ENCODE measurements at places on chromosomes 5 and 9.

DNA sequence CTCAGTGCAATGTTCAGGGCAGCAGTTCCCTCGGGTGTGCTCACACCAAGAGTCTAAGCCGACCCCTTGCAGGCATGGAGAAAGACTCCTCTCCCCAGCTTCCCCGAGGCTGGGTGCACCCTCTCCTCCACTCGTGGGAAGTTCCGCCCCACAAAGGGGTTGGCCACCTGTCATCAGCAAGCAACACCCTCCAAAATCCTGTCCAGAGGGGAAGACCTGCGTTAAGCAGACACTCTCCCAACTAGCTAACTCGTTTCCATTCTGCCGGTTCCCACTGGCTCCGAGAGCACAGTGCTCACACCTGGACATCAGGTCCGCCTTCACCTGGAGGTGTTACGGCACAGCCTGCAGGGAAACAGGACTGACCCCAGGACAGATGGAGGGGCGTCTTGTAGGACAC, 117.9 kb upstream of the IRX4 start:
- DNase-seq, result no peak

- peak; percentile 14 for DNase-seq
These were observed 95.8 kb upstream of the DAP start for GRCh38 chr5:10856683-10857337.

DNA sequence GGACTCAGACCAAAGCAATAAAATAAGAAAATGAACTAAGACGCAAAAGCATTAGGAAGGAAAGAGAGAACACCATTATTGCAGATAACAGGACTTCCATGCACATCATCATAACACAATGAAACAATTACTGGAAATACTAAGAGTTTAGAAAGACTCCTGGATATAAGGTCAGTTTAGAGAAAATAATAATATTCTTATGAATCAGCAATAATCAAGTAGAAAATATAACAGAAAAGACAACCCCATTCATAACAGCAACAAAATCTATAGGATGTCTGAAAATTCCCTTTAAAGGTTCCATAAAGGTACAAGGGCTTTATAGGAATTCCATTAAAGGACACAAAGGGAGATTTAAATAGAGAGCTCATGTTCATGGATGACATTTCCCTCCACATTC, 73.0 kb downstream of the SPTLC1 start:
- DNase-seq, result no peak

- DNase-seq, result no peak
These were observed 207.9 kb downstream of the CNTLN start for GRCh38 chr9:17342696-17343095.

DNA sequence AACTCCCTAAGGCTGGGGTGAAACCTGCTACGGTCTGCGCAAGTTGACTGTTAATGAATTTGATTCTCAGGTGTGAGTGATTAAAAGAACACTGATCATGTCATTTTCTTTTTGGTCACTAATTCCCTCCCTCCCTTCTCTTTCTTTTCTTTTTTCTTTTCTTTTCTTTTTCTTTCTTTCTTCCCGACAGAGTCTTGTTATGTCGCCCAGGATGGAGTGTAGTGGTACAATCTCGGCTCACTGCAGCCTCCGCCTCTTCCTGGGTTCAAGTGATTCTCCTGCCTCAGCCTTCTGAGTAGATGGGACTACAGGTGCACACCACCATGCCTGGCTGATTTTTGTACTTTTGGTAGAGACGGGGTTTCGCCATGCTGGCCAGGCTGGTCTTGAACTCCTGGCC, 2.6 kb downstream of the ANXA1 start:
- no peak for DNase-seq

GRCh38 chr5:61290791-61291210, 41.3 kb upstream of the ZSWIM6 start:
- DNase-seq, result no peak

GRCh38 chr5:146548781-146549449, 32.9 kb upstream of the GPR151 start:
- no peak for DNase-seq

GRCh38 chr5:122816756-122817155, 28.7 kb upstream of the SNX24 start:
- no peak for DNase-seq

GRCh38 chr9:104263942-104264341, 169.8 kb downstream of the SMC2 start:
- no peak for DNase-seq

GRCh38 chr5:181189363-181189961, 15.5 kb downstream of the TRIM7 start:
- DNase-seq, result no peak

- DNase-seq, result peak; percentile 84
These were observed 7.3 kb downstream of the CDC14B start for GRCh38 chr9:96612105-96612965.

DNA sequence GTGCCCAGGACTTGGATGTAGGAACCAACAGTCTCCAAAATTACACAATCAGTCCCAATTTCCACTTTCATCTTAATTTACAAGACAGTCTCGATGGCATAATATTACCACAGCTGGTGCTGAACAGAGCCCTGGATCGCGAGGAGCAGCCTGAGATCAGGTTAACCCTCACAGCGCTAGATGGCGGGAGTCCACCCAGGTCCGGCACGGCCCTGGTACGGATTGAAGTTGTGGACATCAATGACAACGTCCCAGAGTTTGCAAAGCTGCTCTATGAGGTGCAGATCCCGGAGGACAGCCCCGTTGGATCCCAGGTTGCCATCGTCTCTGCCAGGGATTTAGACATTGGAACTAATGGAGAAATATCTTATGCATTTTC, 837 bp downstream of the PCDHB2 start:
- no peak for DNase-seq

GRCh38 chr5:168332042-168332441, 40.6 kb downstream of the WWC1 start:
- no peak for DNase-seq

DNA sequence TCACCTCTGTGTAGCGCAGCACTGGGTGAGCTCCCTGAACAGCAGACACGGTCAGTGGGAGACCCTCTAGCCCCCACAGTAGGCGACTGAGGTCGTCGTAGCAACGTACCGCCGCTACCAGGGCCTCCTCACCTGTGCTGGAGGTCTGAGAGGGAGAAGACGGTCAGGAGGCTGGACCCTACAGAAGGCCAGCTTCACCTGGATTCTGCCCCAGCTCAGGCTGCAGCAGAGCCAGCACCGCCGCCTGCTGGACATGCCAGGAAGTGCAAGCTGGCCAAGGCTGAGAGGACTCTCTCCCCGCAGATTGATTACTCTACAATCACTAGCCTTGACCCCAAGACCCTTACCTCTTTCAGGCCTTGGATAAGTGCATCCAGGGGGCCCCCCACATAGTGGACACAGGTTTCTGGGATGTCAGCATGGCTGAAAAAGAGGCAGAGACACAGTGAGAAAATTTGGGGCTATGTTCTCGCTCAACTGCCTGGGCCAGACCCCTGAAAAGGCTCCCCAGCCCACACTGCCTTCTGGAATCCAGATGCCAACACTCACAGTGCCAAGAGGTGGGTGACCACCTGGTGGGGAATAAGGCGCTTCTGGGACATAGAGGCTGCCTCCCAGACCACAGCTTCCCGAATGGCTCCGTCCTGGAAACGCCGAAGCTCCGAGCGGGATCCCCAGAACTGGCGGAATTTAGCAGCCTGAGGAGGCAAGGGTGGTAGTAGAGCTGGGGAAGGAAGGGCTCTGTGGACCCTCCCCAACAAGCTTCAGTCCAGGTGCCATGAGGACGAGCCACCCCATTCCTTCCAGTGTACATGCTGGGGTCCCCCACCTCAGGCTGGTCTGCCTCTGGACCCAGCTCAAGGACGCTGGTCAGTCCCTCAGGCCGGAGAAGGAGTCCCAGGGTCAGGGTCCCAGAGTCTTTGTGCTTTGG, 6.9 kb downstream of the NOL6 start:
- DNase-seq, result peak; percentile 26

DNA sequence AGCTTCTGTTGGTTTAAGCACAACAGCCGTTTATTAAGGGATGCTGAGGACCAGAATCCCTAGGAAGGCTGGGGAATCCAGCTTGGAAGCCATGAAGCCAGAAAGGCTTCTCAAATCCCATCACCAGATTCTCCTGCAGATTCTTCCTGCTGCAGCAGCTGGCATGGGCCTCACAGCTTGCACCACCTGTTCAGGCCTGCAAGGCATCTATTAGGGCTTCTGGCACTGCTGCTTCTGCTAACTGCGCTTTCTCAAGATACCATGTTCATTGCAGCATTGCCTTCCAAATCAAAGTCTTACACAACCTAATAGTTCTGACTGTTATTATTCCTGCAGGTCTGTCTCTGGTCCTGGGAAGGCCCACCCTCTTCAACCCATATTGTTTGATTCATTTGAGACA, 51.2 kb upstream of the ZNF366 start:
- DNase-seq, result no peak

- DNase-seq, result no peak
These were observed 9.2 kb downstream of the ABLIM3 start for GRCh38 chr5:149150457-149150856.

DNA sequence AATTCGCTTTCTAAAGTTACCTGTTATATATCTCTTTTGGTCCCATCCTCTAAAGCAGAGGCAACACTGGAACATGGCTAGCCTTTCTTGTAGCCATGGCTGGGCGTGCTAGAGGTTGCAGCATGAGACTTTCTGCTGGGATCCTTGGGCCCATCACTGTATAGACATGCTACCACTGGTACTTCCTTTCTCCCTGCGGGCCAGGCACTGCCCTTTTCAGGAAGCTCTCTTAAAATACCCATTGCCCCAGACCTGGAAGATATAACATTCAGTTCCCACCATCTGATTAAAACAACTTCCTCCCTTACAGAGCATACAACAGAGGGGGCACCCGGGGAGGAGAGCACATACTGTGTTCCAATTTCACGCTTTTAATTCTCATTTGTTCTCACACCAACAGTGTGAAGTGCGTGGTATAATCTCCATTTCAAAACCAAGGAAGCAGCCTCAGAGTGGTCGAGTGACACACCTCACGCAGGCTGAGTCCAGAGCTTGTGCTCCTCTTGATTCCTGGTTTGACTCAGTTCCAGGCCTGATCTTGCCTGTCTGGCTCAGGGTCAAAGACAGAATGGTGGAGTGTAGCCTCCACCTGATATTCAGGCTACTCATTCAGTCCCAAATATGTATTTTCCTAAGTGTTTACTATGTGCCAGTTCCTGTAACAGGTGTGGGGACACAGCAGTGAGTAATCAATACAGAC, 22.6 kb downstream of the PTGS1 start:
- no peak for DNase-seq

DNA sequence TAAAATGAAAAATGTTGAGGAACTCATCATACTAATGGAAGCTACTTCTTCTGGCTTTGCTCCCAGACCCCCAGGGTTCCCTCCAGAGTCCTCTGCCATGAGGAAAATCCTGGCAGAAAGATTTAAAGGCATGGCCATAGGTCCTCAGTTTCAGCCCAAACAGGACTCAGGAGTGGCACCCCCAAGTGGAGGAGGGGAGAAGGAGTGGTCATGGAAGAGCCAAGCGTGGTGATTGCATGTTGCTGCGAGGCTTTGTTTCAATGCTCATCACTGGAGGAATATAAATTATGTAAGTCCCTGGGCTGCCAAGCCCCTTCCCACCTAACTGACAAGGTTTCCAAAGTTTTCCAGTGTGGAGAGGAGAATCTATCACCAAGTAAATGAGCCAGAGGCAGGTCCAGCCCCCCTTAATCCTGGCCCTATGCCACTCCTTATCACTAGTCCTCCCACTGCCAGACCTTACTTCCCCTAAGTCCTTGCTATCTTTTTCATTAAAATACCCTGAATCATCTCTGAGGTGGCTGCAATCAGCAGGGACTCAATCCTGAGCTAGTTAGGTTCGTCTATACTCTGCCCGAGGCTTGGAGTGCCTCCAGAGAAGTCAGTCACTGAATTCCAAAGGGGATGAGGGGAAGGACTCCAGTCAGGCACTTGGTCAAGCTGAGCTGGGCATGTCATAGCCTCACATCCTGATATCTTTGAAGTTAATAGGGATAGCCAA, 70.7 kb upstream of the TAF1L start:
- no peak for DNase-seq

DNA sequence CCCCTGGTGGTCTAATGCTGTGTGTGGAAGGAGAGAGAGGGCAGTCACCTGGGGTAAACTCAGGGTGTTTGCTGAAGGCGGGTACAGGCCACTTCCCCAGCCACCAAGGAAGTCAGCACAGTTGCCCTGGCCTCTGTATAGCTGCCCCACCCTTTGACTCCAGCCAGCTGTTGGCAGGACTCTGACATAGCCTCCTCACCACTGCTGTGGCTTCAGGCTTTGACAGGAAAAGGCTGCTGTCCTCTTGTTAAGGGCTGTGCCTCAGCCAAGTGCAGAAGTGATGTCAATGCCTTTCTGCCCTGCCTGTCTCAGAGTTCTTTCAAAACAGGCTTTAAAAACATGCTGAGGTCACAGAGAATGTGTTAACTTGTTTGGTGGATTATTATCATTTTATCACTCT, 487.2 kb upstream of the KLF4 start:
- no peak for DNase-seq

DNA sequence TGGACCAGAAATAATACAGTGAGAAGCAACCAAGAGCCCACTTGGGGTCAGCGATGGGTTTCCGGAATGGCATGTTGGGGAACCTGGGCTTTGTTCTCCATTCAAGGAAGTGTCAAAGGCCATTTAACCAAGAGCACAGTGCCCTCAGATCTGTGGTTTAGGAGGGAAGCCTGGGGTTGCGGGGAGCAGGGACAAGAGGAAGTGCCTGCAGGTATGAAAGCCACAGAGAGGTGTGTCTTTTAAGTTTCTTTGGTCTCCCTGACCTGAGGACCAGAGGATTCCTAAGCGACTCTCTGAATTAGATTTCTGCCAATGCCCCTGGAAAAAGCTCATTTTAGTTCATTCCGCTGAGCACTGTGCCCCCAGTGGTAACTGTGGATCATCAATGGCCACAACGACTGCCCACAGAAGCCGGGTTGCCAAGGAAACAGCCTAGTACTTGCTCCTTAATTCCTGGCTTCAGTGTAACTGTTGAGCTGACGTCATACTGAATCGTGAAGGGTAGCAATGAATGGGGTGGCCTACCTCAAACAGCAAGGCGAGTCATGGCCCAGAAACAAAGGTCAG, 107.3 kb upstream of the SPIN1 start:
- peak; percentile 20 for DNase-seq

GRCh38 chr9:22147813-22148527, 138.9 kb upstream of the CDKN2B start:
- DNase-seq, result no peak

- no peak for DNase-seq
These were observed 13.6 kb downstream of the SEPTIN8 start for GRCh38 chr5:132763181-132764036.

DNA sequence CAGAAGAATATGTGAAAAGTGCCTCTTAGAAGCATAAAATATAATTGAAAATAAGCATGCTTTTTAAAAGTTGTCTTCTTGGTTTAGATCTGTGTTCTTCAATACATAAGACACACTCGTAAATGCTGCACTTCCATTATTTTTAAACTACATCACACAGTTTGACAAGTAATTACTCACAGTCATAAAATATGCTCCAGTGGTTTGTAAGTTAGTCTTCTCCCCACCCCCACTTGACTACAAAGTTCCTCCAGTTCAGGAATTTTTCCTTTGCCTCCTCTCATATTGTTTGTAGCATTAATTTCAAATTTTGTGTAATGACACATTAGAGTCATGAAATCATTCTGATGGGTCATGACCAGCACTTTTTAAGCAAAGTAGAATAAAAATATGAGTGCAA, 60.3 kb upstream of the PTGER4 start:
- DNase-seq, result no peak

GRCh38 chr9:33254211-33254610, 10.3 kb downstream of the BAG1 start:
- no peak for DNase-seq

Measured in hypothalamus (tissue), 51 donors.